ENCODE measurements at places on chromosomes 13 and 19.

DNA sequence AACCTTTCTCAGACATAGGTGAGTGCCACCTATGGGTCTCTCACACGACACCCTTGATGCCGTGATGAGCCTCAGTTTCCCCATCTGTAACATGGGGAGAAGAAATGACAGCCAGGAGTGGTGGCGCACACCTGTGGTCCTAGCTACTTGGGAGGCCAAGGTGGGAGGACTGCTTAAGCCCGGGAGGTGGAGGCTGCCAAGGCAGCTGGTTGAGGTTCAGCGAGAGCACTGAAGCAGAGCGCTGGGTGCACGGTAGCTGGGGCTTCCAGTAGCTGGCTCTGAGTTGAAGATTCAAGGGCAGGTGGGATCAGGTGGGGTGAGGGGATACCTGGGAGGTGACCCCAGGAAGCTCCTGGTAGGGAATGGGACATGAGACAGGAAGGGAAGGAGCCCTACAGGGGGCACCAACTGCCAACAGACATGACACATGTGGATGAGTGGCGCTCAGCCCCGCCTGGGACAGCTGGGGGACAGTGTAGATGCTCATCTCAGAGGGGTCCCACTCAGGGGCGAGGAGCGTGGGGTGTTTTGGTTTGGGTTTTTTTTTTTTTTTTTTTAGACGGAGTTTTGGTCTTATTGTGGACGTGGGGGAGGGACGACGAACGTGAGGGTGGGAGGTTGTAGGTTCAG is 6.5 kb upstream of the SSBP4 start:
- no peak for DNase-seq

DNA sequence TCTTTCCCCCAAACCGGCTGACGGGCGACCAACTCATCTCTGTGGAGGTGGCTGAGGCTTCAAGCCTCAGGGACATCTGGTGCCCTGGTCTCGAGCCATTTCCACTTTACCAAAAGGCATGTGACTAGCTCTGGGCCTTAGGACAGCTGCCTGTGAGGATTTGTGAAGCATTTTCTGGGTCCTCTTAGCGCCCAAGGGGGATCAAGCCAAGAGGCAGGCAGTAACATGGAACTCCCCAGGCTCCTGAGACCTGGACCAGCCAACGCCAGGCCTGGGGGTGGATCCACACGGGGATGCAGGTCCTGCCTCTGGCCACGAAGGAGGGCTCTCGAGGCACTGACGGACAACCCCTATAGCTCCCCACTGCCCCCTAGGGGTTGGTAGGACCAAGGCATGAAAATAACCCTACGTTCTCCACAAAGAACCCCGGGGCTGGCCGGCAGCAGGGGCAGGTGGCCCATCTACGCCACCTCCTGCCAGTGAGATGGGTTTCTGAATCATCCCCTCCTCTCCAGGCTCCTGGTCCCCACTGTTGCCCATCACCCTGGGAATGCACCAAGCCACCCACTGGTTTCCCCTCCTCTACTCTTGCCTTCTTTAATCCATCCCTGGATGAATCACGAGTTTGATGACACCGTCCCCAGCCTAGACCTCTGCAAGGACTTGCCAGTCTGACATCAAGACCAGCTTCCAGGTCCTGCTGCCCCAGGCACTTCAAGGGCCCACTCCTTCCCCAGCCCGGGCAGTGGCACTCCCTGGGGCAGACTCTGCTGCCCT is 7.0 kb upstream of the MYDGF start:
- no peak for DNase-seq

GRCh38 chr13:105848494-105848893 is 687.0 kb downstream of the EFNB2 start:
- no peak for DNase-seq

GRCh38 chr19:10270180-10270615 is 722 bp upstream of the ICAM1 start:
- DNase-seq, result no peak

DNA sequence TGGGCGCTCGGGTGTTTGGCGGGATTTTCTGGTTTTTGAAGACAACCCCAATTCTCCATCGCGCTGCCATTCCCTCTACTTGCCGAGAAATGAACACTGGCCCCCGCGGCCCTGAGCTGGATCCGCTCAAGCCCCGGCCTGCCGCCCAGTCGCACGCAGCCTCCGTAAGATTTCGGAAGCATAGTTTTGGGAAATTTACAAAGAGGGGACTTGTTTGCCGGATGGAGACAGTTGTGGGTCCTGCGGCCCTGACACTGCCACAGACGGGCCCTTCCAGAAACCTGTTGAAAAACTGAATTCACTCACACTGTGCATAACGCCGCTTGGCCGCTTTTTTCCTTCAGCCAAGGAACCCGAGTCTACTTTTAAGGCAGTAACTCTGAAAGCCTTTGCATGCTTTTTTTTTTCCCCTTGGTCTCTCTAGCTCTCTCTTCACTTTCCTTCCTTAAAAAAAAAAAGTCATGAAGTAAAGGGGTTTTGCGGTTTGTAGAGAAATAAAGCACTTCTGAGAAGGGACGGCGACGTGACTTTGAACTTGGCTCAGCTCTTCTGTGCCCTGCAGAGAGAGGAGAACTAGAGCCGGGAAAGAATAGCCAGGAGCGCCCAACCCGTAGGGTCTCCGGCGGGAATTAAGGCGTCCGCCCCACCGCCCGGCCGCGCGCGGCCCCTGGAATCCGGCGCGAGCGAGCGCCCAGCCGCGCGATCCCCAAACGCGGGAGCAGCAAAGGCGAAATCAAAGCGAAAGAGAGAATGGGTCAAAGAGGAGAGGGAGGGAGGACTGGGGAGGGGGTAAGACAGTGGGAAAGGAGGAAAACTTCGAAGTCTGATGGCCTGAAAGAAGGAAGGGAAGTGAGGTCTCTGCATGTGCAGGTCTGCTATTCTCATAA is 3.4 kb upstream of the ZIC2 start:
- DNase-seq, result no peak

- no peak for DNase-seq
Observed at GRCh38 chr19:16836115-16837034, 7.2 kb downstream of the SIN3B start.

DNA sequence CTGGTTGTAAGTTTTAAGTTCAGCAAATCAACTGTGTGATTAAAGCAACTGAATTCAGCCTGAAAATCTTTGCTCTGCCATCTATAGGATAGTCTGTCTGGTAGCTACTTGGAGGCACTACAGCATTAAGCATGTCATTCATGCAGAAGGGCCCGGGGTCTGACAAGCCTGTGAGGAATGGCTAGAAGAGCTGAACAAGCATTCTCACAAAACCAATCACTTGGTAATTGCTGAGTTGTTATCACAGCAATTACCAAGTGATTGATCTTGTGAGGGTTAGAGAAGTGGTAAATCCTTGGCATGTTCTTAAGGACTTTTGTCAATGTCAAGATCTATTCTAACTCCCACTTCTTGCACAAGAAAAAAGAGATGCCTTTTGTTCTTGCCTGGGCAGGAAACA is 356.1 kb downstream of the FGF14 start:
- DNase-seq, result no peak

- no peak for DNase-seq
Observed at GRCh38 chr19:45123440-45123850, 30.5 kb downstream of the PPP1R37 start.

GRCh38 chr19:35908010-35908441 is at the start of gene TYROBP:
TSS of gene TYROBP (minus strand) at chr19:35908295. CDS start at chr19:35908228, 67 bp downstream.
- no peak for DNase-seq

DNA sequence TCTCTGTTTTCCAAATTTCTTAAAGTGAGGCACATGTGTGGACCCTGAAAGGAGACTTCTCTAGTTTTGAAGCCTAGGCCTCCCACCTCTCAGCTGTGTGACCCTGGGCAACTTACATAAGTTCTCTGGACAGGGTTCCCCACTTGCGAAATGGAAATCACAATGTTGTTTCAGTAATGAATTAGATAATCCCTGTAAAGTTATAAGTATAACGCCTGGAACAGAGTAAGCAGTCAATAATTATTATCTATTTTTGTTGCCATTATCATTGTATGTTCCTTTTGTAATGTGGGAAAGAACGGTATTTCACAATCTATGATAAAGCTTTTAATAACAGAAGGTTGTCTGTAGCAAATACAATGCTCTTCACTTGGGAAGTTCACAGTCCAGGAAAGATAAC is 437.3 kb upstream of the ZNF507 start:
- no peak for DNase-seq

All from NCI-H1436 treated with DMSO at 0.1 percent for 48 hours (cell line).